COLO829 (cell line): ENCODE measurements at places on chromosomes 6 and 20.

- no peak for DNase-seq
These were observed 45.0 kb downstream of the EDN1 start for GRCh38 chr6:12335131-12335527.

- no peak for DNase-seq
These were observed 483.8 kb upstream of the EYS start for GRCh38 chr6:66190858-66191257.

GRCh38 chr6:105452924-105453756, 50.3 kb upstream of the PREP start:
- peak; percentile 59 for DNase-seq

DNA sequence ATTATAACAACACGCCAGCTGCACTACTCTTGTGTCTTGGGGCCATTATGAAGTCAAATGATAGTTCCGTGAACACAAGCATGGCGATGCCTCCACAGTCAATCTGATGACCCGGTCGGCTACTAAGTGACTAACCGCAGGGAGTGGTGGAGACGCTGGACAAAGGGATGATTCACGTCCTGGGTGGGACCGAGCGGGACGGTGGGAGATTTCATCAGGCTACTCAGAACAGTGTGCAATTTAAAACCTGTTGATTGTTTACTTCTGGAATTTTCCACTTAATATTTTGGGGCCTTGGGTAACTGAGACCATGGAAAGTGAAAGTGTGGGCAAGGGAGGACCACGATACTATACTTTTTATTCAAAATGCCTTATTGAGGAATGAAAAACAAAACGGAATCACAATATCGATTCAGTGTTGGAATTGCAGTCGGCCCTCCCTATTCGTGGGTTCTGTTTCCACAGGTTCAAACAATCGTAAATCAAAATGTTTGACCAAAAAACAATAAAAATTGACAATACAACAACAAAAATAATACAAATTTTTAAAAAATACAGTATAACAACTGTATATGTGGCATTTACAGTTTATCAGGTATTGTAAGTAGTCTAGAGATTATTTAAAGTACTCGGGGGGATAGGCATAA, 66.5 kb downstream of the MYLK4 start:
- DNase-seq: peak; percentile 21

GRCh38 chr6:70241031-70241430, 61.9 kb downstream of the COL9A1 start:
- no peak for DNase-seq

DNA sequence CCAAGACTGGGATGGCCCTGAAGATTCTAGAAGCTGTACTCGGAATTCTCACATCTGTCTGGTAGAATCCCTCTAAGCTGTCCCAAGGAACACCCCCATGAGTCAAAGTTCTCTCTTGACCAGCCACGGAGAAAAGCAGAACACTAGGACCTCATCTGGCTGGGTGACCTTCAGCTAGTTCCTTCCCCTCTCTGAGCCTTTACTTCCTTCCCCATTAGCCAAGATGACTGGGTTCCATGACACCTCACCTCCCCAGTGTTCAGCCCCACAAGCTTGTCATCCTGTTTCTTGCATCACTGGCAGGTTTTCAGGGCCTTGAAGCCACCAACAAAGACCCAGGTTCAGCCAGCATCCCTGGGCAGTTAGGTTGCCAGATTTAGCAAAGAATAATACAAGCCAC, 47.8 kb downstream of the MAFB start:
- DNase-seq: no peak

DNA sequence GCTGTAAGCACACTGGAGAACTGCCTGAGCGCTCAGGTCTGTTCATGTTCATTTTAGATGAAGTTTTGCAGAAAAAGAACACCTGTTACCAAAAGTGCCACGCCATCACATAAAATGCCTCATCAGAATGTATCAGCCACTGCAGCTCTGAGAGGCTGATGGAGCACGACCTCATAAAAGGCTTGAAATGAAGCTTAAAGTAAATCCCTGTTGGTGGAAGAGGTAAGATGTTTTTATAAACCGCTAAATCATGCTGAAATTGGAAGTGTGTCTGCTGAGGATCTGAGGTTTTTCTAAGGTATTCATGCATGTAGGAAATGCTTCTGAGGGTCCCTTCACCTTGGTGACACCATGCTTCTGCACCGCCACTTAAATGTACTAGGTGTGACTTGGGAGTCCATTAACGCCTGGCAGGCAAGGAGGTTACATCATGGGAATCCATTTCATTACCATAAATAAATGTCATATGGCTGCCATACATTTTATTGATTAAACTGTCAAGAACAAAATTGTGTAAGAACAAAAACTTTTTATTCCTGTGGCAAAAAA, 363.1 kb upstream of the AGPAT4 start:
- no peak for DNase-seq

DNA sequence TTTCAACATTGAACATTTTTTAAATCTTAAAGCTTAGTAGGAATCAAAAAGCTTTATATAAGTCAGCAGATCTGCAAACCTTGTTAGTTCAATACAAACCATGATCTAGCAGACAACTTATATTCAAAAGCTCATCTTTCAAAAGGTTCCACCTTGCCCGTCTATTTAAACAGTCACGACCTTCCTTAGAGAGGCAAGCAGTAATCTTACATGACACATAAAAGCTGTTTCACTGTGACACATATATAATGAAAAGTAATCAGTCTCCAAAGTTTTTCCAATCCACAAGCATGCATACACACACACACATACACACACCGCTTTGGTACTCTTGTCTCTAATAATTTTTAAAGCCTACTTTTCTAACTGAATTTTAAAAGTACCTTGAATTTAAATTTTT, 12.9 kb downstream of the SOD2 start:
- DNase-seq: no peak

GRCh38 chr6:97052152-97052787, 127.7 kb downstream of the KLHL32 start:
- peak; percentile 13 for DNase-seq

DNA sequence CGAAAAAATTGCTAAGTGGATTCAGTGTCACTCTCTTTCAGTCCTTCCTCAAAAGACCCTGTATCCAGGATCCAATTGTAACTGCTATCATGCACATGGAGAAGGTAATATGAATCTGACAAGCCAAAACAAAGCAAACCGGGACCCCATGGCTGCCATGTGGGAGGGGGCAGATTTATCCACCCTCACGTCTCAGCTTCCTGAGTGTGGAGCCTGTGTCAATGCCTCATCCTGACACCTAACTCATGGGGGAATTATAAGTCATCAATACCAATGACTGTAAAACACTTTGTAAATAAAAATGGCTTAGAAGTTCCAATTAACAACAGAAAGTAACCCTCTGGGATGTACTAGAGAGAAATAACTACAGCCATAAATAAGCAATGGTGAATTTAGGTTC, 174.1 kb upstream of the MCHR2 start:
- DNase-seq: no peak
